Renal pelvis (tissue), 12 donors: ENCODE measurements at places on chromosomes 2 and 18. TPM values are rescaled to one million over a fixed set of nuclear protein-coding genes. Genes with fewer than 3 reads are reported as not detected.

- DNase-seq = no peak
Observed at GRCh38 chr2:217055624-217056023, 195.8 kb upstream of the TNP1 start.

L3MBTL4 gene
- 4.1 TPM for polyA plus RNA-seq

FOXI3 gene
- polyA plus RNA-seq = 0.18 TPM

GRCh38 chr18:76349067-76349715 is 145.9 kb downstream of the ZNF516 start:
- peak; percentile 73 for DNase-seq

VWA3B gene
- 0.43 TPM for polyA plus RNA-seq

DNA sequence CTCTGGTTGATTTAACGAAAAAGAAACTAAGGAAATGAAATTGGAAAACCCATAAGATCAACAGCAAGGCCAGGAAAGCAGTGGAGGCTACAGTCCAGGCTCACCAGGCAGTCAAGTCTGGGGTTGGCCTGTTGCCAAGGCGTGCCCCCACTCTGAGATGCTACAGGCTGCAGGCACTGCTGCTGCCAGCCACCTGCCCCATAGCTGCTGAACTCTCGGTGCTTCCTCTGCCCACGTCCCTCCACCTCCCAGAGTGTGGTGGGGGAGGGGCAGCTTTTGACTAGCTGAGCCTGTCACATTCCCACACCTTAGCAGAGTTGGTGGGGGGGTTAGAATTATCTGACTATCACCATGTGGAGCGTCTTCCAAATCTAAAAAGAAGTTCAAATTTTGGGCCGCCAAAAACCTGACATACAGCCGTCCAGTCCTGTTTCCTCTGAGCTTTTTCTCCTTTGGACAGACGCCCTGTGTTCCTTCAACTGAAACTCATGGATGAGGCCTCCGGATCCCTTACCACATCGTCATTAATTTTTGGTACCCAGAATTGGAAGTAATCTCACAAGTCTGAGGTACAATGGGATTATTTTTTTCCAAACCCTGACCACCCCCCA is 3.9 kb upstream of the SH3RF3 start:
- no peak for DNase-seq
